ENCODE measurements at places on chromosomes 2 and 18.
A peak's percentile ranks its signal among the peaks of the same experiment; 100 is the strongest.

DNA sequence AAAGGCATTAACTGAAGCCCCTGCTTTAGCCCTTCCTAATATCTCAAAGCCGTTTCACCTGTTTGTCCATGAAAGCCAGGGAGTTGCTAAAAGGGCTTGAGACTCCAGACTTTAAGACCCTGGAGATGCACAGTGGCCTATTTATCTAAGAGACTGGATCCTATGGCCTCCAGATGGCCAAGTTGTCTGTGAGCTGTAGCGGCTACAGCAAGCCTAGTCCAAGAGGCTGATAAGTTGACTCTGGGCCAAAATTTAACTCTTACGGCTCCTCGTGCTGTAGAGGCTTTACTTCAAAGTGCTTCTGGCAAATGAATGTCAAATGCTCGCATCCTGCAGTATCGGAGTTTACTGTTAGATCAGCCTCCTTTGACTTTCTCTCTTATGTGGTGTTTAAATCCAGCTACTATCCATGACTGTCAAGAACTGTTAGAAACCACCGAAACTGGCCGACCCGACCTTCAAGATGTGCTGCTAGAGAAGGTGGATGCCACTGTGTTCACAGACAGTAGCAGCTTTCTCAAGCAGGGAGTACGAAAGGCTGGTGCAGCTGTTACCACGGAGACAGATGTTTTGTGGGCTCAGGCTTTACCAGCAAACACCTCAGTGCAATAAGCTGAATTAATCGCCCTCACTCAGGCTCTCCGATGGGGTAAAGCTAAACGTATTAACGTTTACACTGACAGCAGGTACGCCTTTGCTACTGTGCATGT, 336.7 kb upstream of the CNTNAP5 start:
- DNase-seq, result no peak

DNA sequence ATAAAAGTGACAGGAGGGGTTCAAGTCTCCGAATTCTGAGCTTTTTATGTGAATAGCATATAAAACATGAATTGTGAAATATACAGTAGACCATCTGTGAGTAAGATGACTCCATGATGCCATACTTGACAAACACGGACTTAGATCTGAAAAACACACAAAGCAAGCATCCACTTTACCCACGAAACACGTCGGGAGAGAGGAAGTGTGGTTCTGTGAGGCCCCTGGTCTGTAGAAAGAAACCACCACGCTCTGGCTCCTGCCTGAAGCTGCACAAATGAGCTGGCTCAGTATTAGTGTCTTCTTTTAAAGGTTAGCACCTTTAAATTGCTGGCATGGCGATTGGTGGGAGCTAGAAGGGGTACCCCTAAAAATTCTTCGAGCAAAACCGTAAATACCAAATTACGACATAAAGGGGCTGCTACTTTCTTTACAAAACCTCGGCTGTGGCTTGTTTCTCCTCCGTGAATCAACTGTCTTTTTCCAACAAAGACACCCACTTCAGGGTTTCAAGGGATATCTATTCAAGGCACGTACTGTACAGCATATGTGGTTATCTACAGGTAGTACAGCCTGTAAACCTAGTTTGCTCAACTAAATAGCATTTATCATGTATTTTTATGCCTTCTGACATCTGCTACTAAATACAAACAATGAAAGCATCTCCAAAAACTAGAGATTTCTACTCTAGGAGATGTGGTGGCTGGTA, 70.9 kb downstream of the AFF3 start:
- peak; percentile 31 for DNase-seq

GRCh38 chr2:39266139-39266805, 22.5 kb upstream of the CDKL4 start:
- peak; percentile 8 for DNase-seq

DNA sequence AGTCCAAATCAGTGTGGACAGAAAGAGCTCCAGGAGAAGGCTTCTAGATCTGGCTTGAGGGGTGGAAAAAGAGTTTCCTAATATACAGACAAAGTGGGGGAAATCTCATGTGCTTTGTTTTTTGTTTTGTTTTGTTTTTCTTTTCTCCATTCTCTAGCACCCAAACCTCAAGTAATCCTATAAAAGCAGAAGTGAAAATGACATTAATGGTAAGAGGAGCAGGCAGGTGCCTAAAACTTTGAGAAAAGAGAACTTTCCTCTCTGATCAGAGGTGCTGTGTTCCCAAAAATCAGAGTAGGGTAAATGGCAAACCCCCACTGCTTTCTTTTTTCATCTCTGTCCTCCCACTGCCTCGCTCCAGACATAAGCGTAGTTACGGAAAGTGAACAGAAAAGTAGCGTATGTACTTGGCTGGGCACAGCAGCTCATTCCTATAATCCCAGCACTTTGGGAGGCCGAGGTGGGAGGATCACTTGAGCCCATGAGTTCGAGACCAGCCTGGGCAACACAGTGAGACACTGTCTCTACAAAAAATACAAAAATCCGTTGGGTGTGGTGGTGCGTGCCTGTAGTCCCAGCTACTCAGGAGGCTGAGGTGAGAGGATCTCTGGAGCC, 77.8 kb downstream of the FAM161A start:
- DNase-seq, result peak; percentile 26

DNA sequence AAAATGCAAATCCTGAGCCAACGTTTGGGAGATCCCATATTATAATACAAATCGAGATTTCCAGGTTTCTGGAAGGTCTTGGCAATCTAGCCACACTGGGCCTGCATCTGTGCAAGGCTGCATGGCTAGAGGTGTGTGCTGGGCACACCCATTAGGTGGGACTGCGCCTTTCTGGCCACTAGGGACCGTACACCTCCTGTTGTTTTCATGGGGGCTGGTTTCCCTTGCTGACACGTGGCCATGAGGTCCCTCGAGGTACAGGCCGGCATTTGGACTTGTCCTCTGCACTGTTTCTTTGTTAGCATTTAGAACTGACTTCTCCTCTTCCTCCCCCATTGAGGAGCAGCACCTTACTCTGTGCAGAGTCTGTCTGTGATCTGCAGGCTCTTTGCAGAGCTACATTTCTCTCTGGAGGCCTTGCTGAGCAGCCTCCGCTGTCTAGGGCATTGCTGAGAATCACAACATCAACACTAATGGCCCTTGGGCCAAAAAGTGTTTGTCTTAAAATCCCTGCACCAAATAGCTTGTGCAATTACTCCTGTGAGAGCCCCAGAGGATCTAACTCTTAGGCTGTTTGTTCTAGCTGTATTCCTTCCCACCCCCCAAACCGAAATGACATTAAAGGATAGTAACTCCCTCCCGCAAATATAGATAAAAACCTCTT, 131.2 kb downstream of the NEDD4L start:
- no peak for DNase-seq

DNA sequence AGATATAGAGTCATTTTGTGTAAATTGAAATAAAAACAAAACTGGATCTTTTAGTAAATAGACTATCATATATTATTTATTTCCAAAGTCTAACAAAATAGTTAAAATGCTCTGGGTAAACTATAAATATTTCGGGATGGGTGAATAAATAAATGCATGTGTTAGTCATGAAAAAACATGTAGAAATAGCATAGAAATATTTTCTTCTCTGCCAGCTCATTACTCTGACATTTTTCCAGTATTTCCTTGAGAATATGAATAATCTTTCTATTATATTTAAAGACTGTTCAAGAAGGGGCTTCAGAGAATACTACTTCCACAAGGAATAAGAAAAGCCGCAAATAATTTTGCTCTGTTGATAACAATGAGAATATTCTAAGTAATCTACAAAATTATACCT, 880.4 kb downstream of the TRIB2 start:
- DNase-seq, result no peak

GRCh38 chr2:159046966-159047365, 78.5 kb downstream of the TANC1 start:
- DNase-seq, result peak; percentile 5

DNA sequence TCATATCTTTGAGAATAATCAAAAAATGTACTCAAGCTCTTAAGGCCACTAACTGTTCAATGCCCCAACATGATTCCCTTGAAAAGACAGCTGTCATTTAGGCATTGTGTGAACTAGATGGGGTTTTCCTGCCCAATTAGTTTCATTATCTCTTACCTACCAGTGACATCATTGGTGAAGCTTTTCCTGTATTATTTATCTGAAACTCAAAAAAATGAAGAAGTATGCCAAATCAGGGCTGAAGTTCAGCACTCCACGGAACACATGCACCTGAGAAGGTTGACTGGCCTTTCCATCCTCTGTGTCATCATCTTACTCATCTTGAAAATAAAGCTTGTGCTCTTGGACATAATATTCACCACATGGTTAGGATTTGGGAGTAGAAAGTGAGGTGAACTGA, 126.4 kb downstream of the TXNL1 start:
- DNase-seq, result no peak

DNA sequence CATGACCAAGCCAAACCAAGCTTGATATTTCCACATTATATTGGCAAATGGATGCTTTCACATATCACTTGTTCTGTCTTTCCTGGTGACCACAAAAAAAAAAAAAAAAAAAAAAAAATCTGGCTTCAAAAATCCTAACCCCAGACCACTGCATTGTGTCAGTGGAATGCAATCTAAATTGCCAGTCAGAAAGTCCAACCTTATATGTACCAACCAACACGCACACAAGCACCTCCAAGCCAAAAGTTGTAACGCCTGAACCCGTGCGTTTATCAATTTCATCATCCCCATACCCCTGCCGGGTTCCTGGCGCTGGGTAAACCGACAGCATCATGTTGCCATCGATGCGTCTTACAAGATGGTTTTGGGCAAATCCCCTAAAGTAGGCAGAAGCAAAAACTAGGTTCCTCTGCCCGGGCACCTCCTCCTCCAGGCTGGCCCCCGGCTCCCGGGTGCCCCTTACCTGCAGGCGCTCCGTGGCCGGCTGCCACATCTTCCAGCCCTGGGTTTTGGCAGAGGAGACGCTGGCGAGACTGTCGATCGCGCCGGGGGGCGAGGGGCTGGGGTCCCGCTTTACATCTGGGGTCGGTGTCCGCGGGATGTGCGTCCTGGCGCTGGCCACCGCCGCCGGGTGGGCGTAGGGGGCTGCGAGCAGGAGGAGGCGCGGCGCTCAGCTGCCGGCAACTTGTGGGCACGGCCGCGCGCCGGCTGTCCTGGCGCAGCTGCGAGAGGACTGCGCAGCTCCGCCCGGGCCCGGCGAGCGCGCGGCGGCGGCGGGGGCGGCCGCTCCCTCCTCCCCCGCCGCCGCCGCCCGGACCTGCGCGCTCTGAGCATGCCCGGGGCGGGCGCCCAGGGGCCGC, at the start of gene PID1:
PID1 (minus strand) TSS at position 737 of the 860 bp plus-strand sequence; CDS start at position 493, 244 bp downstream.
- DNase-seq, result peak; percentile 84

- DNase-seq, result no peak
These were observed 24.8 kb upstream of the TUBB6 start for GRCh38 chr18:12283256-12283655.

- no peak for DNase-seq
These were observed 143.7 kb upstream of the TMEM200C start for GRCh38 chr18:6039055-6039454.

- no peak for DNase-seq
These were observed 47.5 kb upstream of the RTN4 start for GRCh38 chr2:55097461-55098410.

GRCh38 chr2:206445948-206446347, 2.6 kb downstream of the ADAM23 start:
- DNase-seq, result no peak

- DNase-seq, result no peak
These were observed 179.4 kb upstream of the ZFP36L2 start for GRCh38 chr2:43405829-43406228.

GRCh38 chr18:74633652-74634352, 36.1 kb downstream of the ZNF407 start:
- peak; percentile 27 for DNase-seq

- DNase-seq, result no peak
These were observed 280.2 kb downstream of the SP3 start for GRCh38 chr2:173684896-173685459.

GRCh38 chr2:216635701-216636550, 2.7 kb downstream of the IGFBP2 start:
- DNase-seq, result no peak

DNA sequence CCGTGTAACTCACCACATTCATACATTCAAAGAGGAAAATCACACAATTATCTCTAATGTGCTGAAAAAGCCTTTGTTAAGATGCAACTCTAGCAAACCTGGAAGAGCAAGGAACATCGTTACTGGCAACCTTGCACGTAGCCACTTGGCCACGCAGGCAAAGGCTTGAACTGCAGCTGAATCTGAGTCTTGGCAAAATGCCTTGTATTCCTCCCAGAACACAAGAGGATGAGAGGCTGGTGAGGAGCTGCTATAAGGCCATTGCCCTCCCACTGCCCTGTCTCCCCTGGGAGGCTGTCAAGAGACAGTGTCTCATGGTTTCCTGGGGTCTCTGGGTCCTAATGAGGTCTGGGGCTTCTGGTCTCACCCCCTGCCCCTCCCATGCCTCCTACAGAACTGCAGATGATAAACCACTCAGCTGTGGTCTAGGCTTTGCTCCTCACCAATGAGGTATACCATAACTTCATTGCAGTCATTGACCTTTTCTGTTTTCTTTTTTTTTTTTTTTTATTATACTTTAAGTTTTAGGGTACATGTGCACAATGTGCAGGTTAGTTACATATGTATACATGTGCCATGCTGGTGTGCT, 141.4 kb downstream of the SPP2 start:
- DNase-seq, result no peak

DNA sequence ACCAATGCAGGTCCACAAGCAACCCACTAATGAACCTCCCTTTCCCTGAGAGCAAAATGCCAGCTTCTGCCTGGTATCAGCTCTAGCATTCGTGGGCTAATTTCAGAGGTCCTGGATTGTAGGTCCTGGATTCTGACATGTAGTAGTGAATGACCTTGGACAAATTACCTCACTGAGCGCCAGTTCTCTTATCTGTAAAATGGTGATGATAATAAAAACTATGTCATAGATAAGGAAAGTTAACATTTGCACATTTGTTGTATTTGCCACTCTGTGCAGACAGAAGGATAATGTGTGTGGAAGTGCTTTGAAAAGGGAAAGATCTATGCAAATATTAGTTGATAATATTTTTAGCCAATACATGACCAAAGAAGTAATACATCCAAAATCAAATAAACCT, 4.1 kb upstream of the TET3 start:
- DNase-seq, result no peak

- no peak for DNase-seq
These were observed 157.1 kb downstream of the RIT2 start for GRCh38 chr18:42958353-42958752.

- DNase-seq, result no peak
These were observed 81.1 kb upstream of the OTOF start for GRCh38 chr2:26559044-26559405.

GRCh38 chr18:24009651-24010333, 4.8 kb upstream of the TTC39C start:
- no peak for DNase-seq

Data from suppressor macrophage (primary cell).